Stimulated activated naive CD8-positive, alpha-beta T cell treated with anti-CD3 and anti-CD28 coated beads, Interleukin-15, amount 100 ng/mL, for 72 hours (primary cell): ENCODE measurements at places on chromosomes 1 and 21.
A peak's percentile ranks its signal among the peaks of the same experiment; 100 is the strongest.

GRCh38 chr1:9347095-9347850, 54.6 kb downstream of the SPSB1 start:
- no peak for DNase-seq

DNA sequence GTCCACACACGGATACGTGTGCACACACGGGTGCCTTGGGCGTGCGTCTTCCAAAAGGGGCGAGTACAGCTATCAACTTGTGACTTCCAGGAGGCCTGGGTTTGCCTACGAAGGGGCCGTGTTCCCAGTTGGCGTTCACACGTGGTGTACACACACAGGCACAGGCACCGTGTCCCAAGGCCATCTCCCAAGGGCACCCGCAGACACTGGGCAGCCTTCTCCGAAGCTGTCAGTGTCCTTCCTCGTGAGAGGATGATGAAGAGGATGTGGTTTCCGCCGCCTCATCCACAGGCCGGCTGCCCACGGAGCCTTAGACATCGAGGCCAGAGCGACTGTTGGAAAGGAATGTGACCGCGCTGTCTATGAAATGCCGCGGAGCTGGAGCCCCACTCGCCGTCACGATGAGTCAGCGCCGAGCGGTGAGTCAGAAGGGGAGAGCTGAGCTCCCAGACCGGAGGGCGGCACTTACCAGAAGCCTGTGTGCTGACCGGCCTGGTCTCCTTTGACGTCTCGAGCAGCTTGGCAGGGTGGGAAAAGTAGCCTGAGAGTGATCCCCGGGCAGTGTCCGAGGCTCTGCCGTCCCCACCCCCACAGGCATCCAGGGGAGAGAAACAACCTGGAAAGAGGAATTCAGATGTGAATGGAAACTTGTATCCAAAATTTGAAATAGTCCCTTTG, 141.4 kb upstream of the ARHGEF16 start:
- peak; percentile 30 for DNase-seq

DNA sequence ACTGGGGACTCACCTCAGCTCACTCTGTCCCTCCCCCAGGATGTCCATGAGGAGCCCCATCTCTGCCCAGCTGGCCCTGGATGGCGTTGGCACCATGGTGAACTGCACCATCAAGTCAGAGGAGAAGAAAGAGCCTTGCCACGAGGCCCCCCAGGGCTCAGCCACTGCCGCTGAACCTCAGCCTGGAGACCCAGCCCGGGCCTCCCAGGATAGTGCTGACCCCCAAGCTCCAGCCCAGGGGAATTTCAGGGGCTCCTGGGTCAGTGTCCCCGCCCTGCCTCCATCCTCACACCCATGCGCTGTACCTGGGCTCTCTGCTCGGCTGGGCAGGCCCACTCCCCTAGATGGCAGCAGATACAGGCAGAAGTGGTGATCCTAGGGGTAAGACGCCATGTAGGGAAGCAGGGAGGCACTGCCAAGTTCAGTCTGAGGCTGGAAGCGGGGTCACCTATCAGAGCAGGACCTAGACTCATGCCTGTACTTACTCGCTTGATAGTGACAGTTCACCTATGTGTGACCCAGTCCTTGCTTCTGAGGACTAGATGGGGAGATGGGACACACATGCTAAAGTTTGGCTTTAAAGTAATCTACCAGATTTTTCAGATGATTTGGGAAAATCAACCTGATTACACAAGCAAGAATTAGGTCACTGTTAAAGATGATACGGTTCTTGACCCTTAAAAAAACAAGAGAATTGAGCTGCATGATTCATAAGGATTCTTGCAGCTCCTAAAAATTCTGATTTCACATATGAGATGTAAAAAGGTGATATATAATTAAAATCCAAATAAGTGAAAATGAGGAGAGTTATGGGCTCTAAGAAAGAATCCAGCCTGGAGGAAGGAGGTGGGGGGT, 38.7 kb downstream of the ETNK2 start:
- no peak for DNase-seq

DNA sequence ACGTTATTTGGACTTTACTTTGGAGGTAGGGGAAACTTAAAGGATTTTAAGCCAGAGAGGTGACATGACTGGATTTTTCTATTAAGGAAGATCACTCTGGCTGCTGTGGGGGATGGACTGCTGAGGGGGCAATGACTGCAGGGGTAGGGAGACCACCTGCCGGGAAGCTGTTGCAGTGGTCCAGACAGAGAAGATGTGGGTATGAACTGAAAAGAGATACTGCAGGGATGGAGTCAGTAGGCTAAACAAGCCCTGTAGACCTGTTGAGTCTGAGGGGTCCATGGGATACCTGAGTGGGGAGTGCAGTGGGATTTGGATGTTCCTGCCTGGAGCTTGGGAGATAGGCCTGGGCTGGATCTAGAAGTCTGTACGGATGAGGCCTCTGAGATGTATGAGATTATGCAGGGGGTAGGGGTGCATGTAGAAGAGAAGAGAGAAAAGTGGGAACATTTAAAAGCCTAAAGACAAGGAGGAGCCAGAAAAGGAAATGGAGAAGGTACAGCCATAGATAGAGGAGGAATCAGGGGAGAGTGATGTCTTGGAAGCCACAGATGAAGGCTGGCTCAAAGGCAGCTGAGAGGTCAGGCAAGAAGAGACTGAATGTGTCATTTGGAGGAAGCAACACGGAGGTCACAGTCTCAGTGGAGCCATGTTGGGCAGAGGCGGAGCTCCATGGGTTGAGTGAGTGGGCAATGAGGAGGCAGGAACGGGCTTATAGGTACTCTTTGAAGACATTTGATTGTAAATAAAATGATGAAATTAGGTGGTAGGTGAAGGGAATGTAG, 25.9 kb upstream of the KCNA2 start:
- DNase-seq = no peak

GRCh38 chr1:165508291-165508690, 35.5 kb upstream of the LRRC52 start:
- DNase-seq = no peak

- DNase-seq = no peak
These were observed 70.5 kb upstream of the CSF1 start for GRCh38 chr1:109840011-109840629.

- no peak for DNase-seq
These were observed 652.5 kb downstream of the AMY1C start for GRCh38 chr1:104402178-104402577.

- DNase-seq = no peak
These were observed 77.4 kb upstream of the SLC2A1 start for GRCh38 chr1:43035821-43036741.

GRCh38 chr1:69567652-69568420, at the start of gene LRRC7:
Gene LRRC7, plus strand, starts transcription at chr1:69567922. Its CDS starts 718 bp downstream, at chr1:69568640.
- peak; percentile 7 for DNase-seq

- no peak for DNase-seq
These were observed 26.1 kb downstream of the PKP1 start for GRCh38 chr1:201309416-201309815.

DNA sequence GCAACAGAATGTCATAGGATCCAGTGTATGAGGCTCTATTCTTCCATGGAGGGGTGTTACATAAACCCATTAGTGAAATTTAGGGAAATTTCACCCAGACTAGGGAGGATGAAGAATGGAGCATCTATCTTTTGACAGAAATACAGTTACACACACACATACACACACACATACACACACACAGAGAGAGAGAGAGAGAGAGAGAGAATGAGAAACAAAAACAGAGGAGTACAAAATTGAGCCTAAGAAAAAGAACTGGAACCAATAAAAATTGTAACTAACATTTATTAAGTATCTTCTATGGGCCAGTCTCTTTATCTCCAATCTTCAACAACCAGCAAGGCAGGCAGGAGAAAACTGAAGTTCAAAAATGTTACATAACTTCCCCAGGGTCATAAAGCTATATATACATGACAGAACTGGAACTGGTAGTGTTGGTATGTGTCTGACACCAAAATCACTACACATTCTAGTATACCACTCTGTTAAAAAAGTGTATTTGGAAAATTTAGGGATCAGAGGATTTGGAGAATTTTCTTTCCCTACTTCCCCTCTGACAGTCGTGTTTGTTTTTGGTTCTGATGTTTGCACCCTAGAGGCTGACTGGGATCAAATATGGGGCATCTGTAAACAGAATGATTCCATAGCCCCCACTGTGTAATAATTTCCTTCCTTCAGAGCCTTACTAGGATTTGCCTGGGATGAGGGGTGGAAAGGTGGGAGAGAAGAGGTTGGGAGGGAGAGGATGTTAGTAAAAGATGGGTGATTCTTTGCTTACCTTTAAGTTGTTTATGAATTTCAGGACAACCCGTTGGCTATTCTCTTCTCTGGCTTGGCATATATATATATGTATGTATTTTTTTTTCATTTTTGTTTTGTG, 1.0 kb upstream of the ZFYVE9 start:
- DNase-seq = no peak

DNA sequence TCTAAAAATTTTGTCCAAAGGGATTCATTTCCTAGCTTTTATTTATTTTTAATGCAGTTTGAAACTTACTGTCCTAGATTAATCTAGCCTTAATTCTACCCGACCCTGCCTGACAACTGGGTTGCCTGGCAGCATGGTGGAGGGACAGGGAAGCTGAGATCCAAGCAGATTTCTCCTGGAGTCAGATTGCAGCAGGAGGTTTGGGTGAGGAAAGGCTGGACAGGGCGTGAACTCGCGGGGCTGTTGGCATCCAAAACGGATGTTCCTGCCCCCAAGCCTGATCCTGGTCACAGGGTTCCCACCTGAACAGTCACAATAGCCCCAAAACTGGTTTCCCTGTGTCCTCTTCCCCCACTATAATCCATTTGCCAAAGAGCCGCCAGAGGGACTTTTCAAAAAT, 23.2 kb downstream of the TCEA3 start:
- no peak for DNase-seq

DNA sequence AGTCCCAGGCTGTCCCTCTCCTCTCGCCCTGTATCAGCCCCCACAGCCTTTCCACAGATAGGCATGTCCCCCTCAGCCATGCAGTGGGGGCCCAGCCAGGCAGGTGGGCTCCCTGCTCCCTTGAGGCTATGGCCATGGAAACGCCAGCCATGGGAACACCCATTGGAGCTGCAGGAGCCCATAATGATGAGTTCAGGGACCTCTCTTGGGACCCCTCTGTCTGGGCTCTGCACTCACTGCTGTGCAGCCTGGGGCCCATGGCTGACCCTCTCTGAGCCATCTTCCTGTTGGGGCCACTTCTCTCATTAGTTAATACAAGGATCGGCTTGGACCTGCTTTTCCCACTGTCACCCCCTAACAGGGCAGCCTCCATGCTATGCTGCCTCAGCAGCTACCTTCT, 33.2 kb downstream of the WNT3A start:
- DNase-seq = no peak

DNA sequence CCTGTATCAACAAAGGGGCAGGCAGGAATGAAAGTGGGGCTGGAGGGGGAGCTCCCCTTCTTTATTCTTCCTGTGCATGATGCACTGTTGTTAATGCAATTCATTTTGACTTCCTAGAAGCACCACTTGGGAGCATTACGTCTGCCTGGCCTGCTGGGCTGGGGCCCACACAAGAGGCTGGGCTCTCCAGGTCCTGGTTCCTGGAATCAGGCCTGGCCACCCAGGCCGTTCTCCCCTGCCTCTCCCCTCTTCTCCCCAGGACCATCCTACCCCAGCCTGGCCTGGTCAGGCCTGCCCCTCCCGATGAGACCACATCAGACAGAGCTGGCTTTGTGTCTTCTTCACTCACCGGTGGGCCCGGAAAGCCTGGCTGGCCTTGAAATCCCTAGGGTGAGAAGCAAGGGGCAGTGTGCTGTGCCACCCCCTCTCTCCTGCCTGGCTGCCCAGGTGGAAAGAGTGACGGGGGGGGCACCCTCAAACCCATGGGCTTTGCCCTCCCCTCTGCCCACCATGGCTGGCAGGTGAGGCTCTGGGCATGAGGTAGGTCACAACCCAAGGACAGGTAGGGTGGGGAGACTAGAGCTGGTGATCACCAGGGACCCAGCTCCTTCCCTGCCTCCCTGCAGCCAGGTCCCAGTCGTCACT, 20.7 kb upstream of the PEF1 start:
- no peak for DNase-seq

DNA sequence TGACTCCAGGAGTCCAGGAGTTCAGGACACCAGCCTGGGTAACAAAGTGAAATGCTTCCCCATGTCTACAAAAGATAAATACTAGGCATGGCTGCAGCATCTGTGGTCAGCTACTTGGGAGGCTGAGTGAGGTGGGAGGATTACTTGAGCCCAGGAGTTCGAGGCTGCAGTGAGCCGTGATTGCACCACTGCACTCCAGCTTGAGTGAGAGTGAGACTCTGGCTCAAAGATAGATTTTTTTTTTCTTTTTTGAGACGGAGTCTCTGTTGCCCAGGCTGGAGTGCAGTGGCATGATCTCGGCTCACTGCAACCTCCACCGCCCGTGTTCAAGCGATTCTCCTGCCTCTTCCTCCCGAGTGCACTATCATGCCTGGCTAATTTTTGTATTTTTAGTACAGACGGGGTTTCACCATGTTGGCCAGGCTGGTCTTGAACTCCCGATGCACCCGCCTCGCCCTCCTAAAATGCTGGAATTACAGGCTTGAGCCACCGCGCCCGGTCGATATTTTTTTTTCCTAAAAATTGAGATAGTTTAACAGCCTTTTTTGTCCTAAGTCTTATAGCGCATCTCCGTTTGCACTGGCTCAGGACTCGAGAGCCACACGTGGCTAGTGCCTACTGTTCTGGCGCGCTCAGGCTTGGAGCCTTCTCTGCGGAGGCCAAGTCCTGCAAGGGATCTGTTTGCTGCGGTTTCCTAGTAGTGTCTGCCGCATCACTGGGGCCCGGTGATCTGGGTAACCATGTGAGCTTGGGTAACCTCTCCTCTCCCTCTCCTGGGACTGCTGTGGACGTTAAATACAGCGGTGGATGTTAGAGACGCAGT, 1.0 kb upstream of the MFN2 start:
- DNase-seq = no peak

DNA sequence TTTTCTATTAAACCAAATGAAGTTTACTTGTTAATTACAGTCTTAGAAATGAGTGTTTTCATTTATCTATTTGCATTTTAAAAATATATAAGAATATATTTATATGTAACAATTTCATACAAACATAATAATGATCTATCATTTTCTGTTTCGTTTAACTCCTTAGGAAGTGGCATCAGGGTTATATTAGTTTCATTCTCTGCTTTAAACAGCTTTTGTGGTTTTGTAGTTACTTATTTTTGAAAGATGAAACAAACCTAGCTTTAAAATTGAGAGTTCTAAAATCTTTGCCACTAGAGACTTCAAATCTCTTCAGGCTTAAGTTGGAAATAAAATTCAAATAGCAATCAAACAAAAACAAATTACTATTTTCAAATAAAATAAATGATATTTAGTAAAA, 2110.6 kb downstream of the MRPL39 start:
- no peak for DNase-seq

GRCh38 chr1:51636764-51637522, 20.1 kb downstream of the OSBPL9 start:
- no peak for DNase-seq
